Left lung (tissue), 14 donors: ENCODE measurements at places on chromosomes 4 and X. TPM values are rescaled to one million over a fixed set of nuclear protein-coding genes. Genes with fewer than 3 reads are reported as not detected.

DNA sequence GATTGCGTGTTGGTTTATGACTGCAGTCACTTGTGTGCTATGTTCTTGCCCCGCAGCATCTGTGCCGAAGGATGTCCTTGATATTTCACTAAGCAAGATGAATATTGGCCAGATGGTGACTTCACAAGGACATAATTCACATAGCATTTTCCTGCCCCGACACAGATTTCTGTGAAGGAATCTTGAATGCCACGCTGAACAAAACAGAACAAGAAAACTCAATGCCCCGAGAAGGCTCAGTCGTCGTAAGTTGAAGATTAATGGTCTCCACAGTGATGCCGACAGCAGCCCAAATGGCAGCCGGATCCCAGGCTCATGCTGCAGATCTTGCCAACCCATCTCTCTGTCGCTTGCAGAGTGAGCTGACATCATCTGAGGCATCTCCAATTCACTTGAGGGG lies 145.9 kb downstream of the CPEB2 start:
- no peak for DNase-seq
- H3K4me1 ChIP-seq = peaks cover 11% of the 10 kb centered on the region

GRCh38 chr4:63505714-63506460 lies 903.4 kb downstream of the TECRL start:
- no peaks in the 10 kb centered on the region for H3K4me1 ChIP-seq
- H3K27ac ChIP-seq = no peak overlapping the region
- no peaks in the 10 kb centered on the region for H3K36me3 ChIP-seq
- H3K4me3 ChIP-seq = no peak overlapping the region
- no peak for DNase-seq

DNA sequence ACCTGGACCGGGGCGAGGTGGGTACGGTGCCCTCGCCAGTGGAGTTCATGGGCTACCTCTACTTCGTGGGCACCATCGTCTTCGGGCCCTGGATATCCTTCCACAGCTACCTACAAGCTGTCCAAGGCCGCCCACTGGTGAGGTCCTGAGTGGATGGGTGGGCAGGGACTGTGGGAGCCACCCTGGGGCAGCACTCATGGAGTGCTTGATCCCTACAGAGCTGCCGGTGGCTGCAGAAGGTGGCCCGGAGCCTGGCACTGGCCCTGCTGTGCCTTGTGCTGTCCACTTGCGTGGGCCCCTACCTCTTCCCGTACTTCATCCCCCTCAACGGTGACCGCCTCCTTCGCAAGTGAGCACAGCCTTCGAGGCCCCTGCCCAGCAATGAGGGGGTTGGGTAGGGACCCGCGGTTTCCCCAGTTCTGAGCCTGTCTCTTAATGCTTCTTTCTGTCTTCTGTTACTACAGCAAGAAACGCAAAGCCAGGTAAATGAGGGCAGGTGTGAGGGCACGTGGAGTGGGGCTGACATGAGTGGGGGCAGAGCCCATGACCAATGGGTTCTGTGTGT lies 3.7 kb downstream of the PORCN start:
- no peak overlapping the region for H3K4me3 ChIP-seq
- H3K4me1 ChIP-seq = no peaks in the 10 kb centered on the region
- DNase-seq = no peak
- no peak overlapping the region for H3K27ac ChIP-seq

GRCh38 chr4:121950680-121951520 lies 960 bp downstream of the TRPC3 start:
- no peaks in the 10 kb centered on the region for H3K36me3 ChIP-seq
- peaks cover 25% of the 10 kb centered on the region for H3K4me1 ChIP-seq
- H3K27me3 ChIP-seq = peaks cover 24% of the 10 kb centered on the region

DNA sequence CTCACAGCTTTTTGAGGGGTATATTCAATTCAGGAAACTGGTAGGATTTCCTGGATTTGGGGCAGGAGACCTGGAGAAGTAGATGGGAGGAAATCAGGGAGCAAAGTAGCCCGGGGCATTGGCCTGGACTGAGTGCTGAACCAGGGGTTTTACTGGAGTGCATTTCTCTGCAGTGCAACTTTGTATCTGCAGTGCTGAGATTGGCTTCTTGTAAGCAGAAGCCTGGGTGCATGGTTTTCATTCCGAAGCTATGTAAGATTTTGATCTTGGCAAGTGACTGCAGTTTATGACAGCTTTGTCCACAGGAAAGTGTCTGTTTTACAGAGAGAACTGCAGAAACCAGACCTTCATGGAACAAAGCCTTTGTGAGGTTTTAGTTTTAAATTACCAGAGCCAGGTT lies 158.3 kb downstream of the SPCS3 start:
- H3K36me3 ChIP-seq = no peaks in the 10 kb centered on the region
- no peak for DNase-seq
- H3K27ac ChIP-seq = no peak overlapping the region
- H3K27me3 ChIP-seq = no peaks in the 10 kb centered on the region
- H3K4me3 ChIP-seq = no peak overlapping the region

- peaks cover 85% of the 10 kb centered on the region for H3K27me3 ChIP-seq
- no peaks in the 10 kb centered on the region for H3K36me3 ChIP-seq
- H3K4me3 ChIP-seq = peak overlapping the region; percentile 2
- peak overlapping the region; percentile 6 for H3K27ac ChIP-seq
Measured at GRCh38 chr4:54228056-54228527, 1.0 kb upstream of the PDGFRA start.

DNA sequence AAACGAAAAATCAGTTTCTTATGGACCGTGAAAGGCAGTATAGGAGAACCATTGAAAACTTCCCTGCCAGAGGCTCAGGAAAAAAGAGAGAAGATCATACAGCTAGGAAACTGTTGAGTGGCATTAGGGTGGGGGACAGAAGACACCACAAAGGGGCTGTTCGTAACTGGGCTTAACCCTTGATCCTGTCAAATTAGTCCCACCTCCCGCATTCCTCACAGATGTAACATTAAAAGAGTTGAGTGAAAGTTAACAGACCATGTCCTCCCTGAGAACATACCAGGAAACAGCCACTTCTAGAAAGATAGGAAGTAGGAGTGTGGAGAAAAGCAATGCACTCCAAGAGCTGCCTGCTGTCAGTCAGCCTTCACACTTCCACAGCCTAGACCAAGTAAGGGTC lies 8.7 kb downstream of the SHROOM4 start:
- no peaks in the 10 kb centered on the region for H3K4me1 ChIP-seq
- no peak overlapping the region for H3K27ac ChIP-seq
- H3K4me3 ChIP-seq = no peak overlapping the region

DNA sequence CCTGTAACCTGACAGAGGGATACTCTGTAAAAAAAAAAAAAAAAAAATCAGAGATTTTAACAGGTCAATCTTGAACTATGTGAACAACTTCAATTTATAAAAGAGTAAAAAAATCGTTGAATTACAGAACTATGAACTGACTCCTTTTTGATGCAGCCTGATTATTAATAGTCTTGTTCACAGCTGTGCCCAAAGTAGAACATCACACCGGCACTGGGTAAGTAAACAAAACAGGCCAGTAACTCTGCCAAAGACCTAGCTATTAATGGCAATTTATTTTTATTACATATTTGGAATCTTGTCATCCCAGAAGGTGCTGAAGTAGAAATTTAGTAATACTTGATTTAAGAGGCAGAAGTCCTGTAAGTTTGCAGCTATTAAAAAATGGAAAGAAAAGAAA lies 31.4 kb downstream of the CPE start:
- H3K4me1 ChIP-seq = no peaks in the 10 kb centered on the region
- no peaks in the 10 kb centered on the region for H3K36me3 ChIP-seq
- H3K27ac ChIP-seq = no peak overlapping the region
- DNase-seq = no peak
- H3K27me3 ChIP-seq = no peaks in the 10 kb centered on the region
- no peak overlapping the region for H3K4me3 ChIP-seq

DNA sequence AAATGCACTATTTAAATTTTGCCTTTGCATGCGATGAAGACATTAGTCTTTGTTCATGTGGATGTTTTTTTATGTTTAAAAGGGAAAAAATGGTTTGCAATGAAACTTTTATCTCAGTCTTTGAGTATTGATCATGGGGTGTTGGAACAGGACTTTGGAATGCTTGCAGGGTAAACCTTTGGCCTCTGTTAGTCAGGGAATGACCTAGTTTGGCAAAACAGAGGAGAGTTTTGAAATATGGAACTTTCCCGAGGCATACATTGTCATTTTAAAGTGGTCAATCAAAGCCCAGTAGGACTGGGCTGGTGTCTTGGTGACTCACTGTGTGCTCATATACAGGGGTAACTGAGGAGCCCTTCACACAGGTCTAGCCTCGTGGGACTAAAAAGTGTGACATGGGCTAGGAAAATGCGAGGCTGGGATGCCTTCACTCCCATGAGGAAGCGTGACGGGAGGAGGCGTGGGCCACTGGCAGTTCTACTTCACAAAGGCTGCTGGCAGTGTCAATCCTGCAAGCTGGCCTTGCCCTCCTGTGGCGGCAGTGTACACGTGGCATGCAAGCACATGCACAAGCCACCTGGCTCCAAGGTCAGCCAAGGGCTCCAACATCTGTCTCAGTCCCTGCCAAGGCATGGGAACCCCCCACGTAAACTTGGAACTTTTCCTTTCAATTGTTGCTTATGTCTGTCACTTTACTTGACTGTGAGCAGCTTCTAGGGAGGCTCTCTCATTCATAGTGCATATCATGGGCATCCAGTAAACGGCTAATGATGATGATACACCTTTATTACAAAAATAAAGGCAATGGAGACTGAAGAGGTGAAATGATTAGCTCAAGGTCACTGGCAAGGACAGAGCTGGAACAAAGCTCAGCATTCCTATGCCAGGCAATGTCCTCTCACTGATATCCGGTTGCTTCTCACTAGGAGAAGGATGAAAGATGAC lies 5.2 kb upstream of the F11 start:
- H3K4me3 ChIP-seq = no peak overlapping the region
- H3K27me3 ChIP-seq = no peaks in the 10 kb centered on the region
- H3K36me3 ChIP-seq = no peaks in the 10 kb centered on the region
- H3K4me1 ChIP-seq = no peaks in the 10 kb centered on the region
- H3K27ac ChIP-seq = no peak overlapping the region

GRCh38 chr4:116665716-116666115 lies 419.7 kb downstream of the TRAM1L1 start:
- DNase-seq = no peak
- no peaks in the 10 kb centered on the region for H3K27me3 ChIP-seq
- no peaks in the 10 kb centered on the region for H3K4me1 ChIP-seq

GRCh38 chr4:158122501-158122900 lies 50.3 kb downstream of the GASK1B start:
- no peak overlapping the region for H3K27ac ChIP-seq
- peaks cover 15% of the 10 kb centered on the region for H3K4me1 ChIP-seq
- no peaks in the 10 kb centered on the region for H3K36me3 ChIP-seq
- DNase-seq = no peak
- H3K4me3 ChIP-seq = no peak overlapping the region
- no peaks in the 10 kb centered on the region for H3K27me3 ChIP-seq

DNA sequence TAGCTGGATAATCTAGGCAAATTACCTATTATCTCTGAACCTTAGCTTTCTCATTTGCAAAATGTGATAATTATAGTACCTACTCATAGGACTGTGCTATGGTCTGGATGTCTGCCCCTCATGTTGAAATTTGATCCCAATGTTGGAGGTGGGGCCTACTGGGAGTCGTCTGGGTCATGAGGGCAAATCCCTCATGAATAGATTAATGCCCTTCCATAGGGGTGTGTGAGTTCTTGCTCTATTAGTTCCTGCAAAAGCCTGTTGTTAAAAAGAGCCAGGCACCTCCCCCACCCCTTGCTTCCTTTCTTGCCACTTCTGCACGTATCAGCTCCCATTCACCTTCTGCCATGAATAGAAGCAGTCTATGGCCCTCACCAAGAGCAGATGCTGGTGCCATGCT lies 73.9 kb downstream of the SERTM2 start:
- no peaks in the 10 kb centered on the region for H3K36me3 ChIP-seq
- no peak overlapping the region for H3K27ac ChIP-seq
- H3K27me3 ChIP-seq = no peaks in the 10 kb centered on the region
- no peak for DNase-seq
- H3K4me3 ChIP-seq = no peak overlapping the region
- no peaks in the 10 kb centered on the region for H3K4me1 ChIP-seq

GRCh38 chr4:152727784-152728183 lies 48.0 kb upstream of the TMEM154 start:
- no peak for DNase-seq
- H3K36me3 ChIP-seq = no peaks in the 10 kb centered on the region

DNA sequence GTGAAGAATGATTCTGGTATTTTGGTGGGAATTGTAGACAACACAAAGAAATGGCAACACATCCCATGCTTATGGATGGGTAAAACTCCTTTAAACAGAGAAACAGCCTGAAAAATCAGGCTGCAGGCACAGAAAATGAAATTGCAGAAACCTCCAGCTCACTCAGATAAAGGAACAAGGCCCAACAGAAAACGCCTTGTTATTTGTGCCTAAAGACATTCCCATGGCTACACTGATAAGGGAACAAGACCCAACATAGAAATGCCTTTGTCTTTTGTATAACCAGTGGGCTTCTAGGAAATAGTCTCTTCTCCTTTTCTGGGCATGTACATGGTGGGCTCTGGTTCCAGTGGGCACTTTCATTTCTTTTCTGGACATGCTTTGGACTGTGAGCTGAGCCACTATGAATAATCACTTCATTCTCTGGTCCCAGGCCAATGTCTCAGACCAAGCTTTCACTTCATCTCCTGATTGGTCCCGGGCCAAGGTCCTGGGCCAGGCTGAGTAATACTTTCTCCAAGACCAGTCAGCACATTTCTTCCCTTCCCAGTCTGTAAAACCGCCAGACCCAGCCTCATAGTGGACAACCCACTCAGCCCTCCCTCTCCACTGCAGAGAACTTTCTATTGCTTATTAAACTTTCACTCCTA lies 160.5 kb downstream of the TBX22 start:
- H3K4me3 ChIP-seq = no peak overlapping the region
- DNase-seq = no peak
- no peaks in the 10 kb centered on the region for H3K36me3 ChIP-seq
- no peak overlapping the region for H3K27ac ChIP-seq
- H3K27me3 ChIP-seq = no peaks in the 10 kb centered on the region

- no peak for DNase-seq
- peak overlapping the region; percentile 38 for H3K27ac ChIP-seq
- no peak overlapping the region for H3K4me3 ChIP-seq
- no peaks in the 10 kb centered on the region for H3K36me3 ChIP-seq
Measured at GRCh38 chr4:80138551-80139538, 58.5 kb upstream of the PRDM8 start.

GRCh38 chr4:139942241-139942640 lies 211.7 kb downstream of the MAML3 start:
- no peak for DNase-seq
- H3K36me3 ChIP-seq = no peaks in the 10 kb centered on the region
- H3K27me3 ChIP-seq = no peaks in the 10 kb centered on the region

- no peak overlapping the region for H3K27ac ChIP-seq
- H3K4me3 ChIP-seq = no peak overlapping the region
- H3K27me3 ChIP-seq = no peaks in the 10 kb centered on the region
Measured at GRCh38 chr4:183816882-183817509, 88.1 kb upstream of the STOX2 start.

Gene XAGE1A
- not detected for polyA plus RNA-seq

Gene GRK4
- 14.5 TPM for polyA plus RNA-seq

Gene ARR3
- polyA plus RNA-seq = 1.2 TPM

Gene PRRG3
- 11.6 TPM for polyA plus RNA-seq

Gene MYOZ2
- polyA plus RNA-seq = not detected

Gene CABS1
- not detected for polyA plus RNA-seq

Gene IL3RA
- polyA plus RNA-seq = 20.6 TPM

Gene CCSER1
- polyA plus RNA-seq = 4.2 TPM

Gene MAGEB17
- not detected for polyA plus RNA-seq

Gene SYNPO2
- 4.2 TPM for polyA plus RNA-seq
